ENCODE measurements at places on chromosomes 2 and 18. TPM values are rescaled to one million over a fixed set of nuclear protein-coding genes. Genes with fewer than 3 reads are reported as not detected.

Gene LAMA1
- 0.06 TPM for total RNA-seq

Gene PARD6G
- total RNA-seq: 3.0 TPM

Gene SCTR
- not detected for total RNA-seq

Gene IL36A
- total RNA-seq: not detected

Gene TLX2
- total RNA-seq: 0.48 TPM
